ENCODE measurements at places on chromosomes 5 and 9.

DNA sequence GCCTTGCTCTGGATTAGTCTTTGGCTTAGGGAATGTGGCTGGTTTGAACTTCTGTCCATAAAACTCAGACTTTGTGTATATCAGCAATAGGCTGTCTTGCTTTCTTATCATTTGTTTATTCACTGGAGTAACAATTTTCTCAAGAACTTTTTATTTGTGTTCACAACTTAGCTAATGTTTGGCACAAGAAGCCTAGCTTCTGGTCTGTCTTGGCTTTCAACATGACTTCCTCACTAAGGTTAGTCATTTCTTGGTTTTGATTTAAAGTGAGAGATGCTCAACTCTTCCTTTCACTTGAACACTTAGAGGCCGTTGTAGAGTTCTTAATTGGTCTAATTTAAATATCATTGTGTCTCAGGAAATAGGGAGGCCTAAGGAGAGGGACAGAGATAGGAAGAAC, 4.9 kb downstream of the FBXO38 start:
- DNase-seq = peak; percentile 69

- DNase-seq = no peak
Measured at GRCh38 chr9:35029852-35030251, 40.3 kb downstream of the DNAJB5 start.

GRCh38 chr5:9354336-9355081, 191.4 kb downstream of the SEMA5A start:
- no peak for DNase-seq

- DNase-seq = peak; percentile 77
Measured at GRCh38 chr9:91415290-91415689, 8.3 kb downstream of the NFIL3 start.

GRCh38 chr5:151532416-151532815, 58.7 kb downstream of the FAT2 start:
- DNase-seq = no peak

DNA sequence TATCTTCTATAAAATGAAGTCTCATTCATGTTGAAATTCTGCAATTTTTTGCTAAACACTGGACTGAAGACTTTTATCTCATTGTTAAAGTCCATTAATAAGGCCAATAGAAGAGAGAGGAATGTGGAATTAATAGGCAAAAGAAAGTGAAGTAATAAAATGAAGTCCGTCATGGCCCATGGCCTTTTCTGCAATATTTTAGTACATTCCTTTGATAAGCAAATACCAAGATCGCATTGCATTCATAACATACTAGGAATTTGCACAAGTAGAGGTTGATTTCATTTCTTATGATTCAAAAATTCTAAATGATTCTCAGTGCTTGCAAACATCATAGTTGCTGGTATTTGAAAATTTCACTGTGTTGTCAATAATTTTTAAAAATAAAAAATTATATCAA, 664.0 kb downstream of the NR2F1-AS1 start:
- DNase-seq = no peak

DNA sequence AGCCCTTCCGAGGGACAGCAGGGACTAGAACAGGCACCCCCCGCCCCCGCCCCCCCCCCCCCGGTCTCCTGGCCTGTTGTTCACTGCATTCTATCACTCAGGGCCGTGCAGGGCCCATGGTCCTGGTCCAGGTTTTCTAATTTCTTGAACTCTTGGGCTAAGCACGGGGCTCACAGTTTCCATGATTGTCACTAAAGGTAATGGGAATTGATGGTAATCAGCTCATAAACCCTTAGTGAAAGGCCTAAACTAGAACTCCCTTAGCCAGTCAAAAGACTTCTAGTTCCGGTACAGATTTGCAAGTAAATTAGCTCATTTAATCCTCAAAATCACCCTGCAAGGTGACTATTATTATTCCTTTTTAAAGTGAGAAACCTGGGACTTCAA, 14.7 kb upstream of the PWWP2A start:
- no peak for DNase-seq

- peak; percentile 84 for DNase-seq
Measured at GRCh38 chr9:89418882-89419640, 78.9 kb downstream of the SEMA4D start.

DNA sequence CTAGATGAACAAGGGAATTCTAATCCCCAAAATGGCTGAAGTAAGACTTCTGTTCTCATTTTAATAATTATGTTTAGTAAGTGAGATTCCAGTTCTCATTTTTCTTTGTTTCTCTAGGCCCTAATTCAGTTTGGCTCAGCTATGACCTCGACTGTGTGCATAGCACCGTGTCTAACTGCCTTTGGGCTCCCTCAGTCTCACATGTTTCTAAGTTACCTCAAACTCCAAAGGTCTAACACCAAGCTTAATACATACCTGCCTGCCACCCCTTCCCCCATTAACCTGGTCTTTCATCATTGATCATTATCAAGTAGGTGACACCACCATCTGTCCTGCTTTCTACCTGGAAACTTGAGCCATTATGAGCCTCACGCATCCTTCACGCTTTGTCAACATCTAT, 273.2 kb downstream of the SAXO1 start:
- no peak for DNase-seq

DNA sequence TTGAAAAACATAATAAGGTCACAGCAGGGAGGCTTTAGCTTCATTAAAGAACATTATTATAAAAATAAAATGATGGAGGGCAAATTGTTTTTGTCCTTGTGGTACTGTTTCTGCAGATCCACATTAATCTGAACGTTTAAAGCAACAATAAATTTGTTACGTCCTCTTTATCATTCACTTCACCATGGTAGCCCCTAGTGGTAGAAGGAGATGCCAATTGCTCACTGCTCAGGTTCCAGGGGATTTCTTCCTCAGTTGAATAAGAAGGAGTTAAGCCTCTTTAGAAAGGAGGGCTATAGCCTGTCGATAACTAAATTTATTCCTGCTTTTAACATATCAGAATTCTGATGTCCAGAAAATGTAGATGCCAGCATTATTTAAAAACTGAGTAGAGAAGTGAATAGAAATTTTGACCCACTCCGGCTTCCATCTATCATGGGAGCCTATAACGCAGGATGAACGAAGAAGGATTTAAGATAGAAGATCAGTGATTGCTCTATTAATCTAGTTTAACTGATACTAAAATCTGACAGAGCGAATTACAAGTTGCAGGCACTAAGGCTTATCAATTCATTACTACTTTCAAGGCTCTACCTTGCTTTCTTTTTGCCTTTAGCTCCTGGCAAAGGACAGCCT, 692.3 kb downstream of the PTPRD start:
- no peak for DNase-seq

GRCh38 chr9:89374176-89374575, 55.9 kb downstream of the SECISBP2 start:
- no peak for DNase-seq

- no peak for DNase-seq
Measured at GRCh38 chr9:130311408-130312140, 46.0 kb downstream of the HMCN2 start.

DNA sequence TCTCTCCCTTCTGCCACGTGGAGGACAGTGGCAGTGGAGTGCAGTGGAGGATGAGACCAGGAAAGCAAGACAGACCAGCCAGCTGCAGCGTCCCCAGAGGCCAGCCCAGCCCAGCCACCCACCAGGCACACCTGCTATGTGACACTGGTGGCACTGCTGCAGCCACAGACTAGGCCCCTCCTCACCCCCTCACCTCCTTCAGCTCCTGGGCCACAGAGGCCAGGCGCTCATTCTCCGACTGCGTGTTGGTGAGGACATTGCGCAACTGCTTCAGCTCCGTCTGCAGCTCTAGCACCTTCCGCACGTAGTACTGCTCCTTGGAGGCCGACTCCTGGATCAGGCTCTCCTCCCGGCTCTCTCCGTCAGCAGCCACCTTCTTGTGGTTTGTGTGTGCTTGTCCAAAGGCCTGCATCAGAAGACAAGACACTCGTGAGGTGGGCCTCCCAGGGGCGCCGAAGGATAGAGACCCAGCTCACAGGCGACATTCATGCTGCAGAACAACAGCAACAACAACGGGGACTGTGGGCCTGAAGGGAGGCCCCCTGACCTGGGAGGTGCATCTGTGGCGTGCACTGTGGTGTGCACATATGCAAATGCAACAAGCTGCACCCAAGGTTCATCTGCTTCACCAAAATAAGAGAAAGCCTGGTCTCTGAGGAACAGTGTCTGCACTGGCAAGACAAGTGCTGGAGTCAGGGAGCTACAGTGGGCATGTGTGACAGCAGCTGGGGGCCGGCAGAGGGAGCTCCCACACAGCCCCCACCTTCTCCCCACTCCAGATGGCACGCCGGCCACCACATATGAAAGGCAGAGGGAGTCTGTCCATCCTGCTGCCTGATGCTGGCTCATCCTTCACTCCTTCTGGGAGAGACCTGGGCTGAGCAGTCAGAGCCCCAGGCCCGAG, 35.5 kb downstream of the BICD2 start:
- DNase-seq = no peak

DNA sequence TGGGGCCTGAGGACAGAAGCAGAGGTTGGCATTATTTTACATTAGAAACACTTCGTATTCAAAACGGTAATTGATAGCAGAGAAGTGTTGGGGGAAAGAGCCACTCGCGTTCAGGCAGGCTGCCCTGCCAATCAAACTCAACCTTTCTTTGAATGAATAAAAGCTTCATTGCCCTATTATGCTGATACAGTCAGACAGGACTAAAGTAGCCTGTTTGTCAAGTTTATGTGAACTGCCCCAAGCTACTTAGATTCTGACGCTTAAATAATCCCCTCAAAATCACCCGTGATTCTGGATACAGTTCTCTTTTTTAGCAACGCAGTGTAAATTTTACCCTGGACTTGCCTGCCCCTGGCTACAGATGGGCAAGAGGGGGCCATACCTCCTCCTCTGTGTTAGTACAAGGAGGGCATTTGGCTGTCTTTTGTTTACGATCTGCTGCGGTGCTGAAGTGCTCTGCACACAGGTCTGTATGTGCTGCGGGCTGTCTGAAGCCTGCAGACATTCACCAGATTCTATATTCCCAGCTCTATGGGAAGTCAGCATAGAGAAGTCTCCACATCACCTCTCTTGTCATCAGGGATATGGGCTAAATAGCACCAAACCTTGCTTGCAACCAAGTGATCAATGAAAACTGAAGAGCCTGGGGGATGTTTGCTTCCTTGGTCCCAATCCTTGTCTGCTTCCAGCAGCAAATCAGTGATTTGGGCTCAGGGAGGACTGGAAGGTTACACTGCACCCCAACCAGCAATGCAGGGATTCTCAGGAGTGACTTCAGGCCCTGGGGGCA, 218.4 kb downstream of the EBF1 start:
- DNase-seq = no peak

- no peak for DNase-seq
Measured at GRCh38 chr5:62486672-62487071, 74.1 kb downstream of the IPO11 start.

DNA sequence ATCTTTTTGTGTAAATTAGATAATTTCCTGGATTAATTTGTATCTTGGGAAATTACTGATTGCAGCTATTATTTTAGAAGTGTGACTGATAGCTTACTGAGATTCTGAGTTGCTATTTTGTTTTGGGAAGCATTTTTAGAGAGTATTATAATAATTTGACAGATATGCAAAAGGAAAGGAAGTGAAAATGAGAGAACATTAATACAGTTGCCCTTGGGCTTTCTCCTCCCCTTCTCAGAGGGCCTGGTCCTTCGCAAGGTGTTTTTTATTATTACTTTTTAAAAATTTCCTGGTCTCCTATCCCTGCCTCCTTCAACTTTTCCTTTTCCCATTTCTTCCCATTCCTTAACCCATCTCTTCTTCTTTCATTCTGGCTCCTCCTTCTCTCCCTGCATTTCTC, 32.6 kb downstream of the UBAP1 start:
- no peak for DNase-seq

- DNase-seq = no peak
Measured at GRCh38 chr5:155080721-155081120, 67.2 kb downstream of the KIF4B start.

DNA sequence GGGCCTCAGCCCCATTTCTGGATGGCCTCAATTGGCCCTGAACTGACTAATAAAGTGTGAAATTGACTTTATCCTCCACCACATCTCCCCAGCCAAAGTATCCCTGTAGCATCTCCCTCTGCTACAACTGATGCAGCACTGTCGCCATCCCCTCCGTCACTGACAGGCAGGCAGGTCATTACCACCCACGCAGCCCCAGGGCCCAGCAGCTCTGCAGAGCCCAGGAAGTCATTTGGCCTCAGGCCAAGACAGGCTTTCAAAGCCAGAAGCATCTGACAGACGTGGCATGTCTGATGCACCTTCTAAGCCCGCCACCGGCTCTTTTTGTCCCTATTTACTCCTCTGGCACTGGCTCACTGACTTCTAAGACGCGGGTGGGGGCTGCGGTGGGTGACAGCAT, 65.3 kb downstream of the ARHGEF37 start:
- no peak for DNase-seq

DNA sequence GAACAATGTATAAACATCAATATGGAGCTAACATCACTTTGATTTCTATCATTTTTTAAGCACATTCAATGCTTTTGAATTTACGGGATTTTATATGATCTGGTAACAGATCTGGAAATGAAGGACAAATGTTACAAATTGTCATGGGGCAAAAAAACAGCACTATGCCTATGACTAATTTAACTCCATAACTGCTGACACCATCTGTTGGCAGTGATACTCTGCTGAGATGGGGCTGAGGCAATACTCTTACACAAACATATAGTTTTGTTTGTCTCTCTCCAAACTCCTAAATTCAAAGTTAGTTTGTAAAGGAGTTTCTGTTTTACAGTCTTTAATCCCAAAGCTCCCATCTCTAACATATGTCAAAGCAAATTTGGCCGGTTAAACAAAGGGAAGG, 132.5 kb upstream of the FER start:
- DNase-seq = no peak

DNA sequence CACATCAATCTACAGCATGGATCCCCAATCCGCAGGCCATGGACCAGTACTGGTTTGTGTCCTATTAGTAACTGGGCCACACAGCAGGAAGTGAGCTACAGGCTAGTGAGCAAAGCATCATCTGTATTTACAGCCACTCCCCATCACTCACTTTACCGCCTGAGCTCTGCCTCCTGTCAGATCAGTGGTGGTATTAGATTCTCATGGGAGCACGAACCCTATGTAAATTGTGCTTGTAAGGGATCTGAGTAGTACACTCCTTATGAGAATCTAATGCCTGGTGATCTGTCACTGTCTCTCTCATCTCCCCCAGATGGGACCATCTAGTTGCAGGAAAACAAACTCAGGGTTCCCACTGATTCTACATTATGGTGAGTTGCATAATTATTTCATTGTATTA, 212.7 kb upstream of the FAM174A start:
- DNase-seq = no peak

- no peak for DNase-seq
Measured at GRCh38 chr9:103988821-103989220, 105.3 kb upstream of the SMC2 start.

GRCh38 chr9:126809068-126809467, 4.2 kb downstream of the ZBTB43 start:
- no peak for DNase-seq

GRCh38 chr9:37503736-37504135, 18.0 kb downstream of the POLR1E start:
- DNase-seq = peak; percentile 22

- no peak for DNase-seq
Measured at GRCh38 chr9:13295556-13295955, 16.1 kb upstream of the MPDZ start.

Data from activated CD4-positive, alpha-beta T cell treated with anti-CD3 and anti-CD28 coated beads, Interleukin-2, Interleukin-4, amounts not matched to agents 100 ng/mL and 50 ng/mL, durations not matched to agents 16 hours and 8 hours (primary cell).